Esophagus muscularis mucosa (tissue), 4 donors: ENCODE measurements at places on chromosomes 13 and 19. TPM values are rescaled to one million over a fixed set of nuclear protein-coding genes. Genes with fewer than 3 reads are reported as not detected.

- DNase-seq = no peak
These were observed 190.5 kb downstream of the NDFIP2 start for GRCh38 chr13:79671420-79671819.

NR2F6 gene
- total RNA-seq = 80.3 TPM

GRCh38 chr19:12867120-12868099 lies 13.8 kb downstream of the DNASE2 start:
- DNase-seq = no peak

HSH2D gene
- 0.83 TPM for total RNA-seq

KL gene
- 5.3 TPM for total RNA-seq

GRCh38 chr19:1526979-1527649 lies 3.2 kb downstream of the PLK5 start:
- DNase-seq = no peak

- DNase-seq = no peak
These were observed 460.0 kb downstream of the FOXO1 start for GRCh38 chr13:40206241-40207000.

GRCh38 chr19:31444931-31445330 lies 95.7 kb upstream of the TSHZ3 start:
- peak; percentile 77 for DNase-seq
